ENCODE measurements at places on chromosomes 7 and 10.

GRCh38 chr10:86798611-86799010 lies 42.2 kb downstream of the BMPR1A start:
- DNase-seq: no peak

DNA sequence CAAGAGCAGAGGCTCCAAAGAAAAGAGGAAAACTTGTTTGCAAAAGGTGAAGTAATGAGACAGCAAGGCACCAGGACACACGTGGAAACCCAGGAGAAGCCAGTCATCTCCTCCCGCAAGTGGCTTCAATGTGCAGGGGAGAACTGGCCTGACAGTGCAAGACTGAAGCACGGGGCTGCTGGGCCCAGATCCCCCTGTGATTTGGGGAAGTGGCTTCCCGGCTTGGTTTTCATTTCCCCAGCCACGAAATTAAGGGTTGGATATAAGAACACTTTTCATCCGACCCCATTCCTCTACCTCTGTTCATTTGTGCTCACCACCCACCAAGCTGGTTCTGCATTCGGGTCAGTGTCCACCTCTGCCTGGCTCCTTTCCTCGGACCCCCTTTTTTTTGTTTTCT lies 306.4 kb downstream of the FGFR2 start:
- no peak for DNase-seq

DNA sequence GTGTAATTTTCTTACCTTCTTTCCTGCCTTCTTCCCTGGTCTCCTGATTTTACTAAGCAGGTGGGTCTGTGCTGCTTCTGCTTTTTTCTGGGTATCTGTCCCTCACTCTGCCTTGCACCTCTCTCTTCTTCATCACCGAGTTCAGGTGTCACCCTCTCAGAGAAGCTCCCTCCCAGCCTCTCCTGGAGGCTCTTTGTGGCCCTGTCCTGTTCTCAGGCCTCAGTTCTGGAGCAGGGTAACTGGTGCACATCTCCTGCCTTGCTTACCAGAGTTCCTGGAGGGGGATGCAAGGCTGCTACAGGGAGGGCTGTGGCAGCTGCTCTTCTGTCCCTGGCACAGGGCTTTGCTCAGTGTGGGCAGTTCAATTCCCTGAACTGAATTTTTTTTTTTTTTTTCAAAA lies 66.1 kb downstream of the RBM33 start:
- no peak for DNase-seq

DNA sequence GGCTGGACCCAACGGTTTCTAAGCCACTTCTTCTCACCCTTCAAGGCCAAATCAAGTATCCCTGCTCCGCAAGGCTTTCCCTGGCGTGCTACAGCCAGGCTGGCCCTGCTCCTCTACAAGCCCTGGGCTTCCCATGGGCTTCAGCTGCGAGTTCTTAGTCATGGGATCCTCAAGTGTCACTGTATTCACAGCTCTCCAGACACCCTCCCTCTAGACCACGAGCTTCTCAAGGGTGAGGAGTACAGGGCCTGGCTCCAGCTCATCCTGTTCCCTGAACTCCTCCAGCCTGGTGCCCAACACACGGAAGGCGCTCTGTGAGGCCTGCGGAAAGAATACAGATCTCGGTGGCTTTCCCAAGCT lies 38.8 kb downstream of the FAM53B start:
- no peak for DNase-seq

DNA sequence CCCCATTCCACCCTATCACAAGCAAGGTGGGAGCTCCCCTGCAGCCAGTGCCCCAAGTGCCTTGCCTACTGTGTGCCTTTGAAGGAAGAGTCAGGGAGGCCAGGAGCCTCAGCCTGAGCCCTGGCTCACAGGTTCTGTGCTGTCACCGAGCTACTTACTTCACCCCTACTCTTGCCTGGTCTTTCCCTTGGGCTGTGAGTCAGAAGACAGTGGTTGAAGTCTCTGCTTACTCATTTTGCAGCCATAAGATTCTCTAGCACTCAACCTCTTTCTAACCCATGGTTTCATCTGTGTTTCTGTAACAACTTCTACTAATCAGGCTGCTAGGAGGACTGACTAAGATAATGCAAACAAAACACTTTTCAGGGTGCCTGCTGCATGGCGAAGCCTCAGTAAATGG lies 114.5 kb downstream of the PLCE1 start:
- DNase-seq: no peak

GRCh38 chr10:74079028-74079935 lies 71.3 kb downstream of the AP3M1 start:
- no peak for DNase-seq

- DNase-seq: no peak
Observed at GRCh38 chr7:9796241-9796640, 1177.4 kb upstream of the PHF14 start.

GRCh38 chr7:96045919-96046318 lies 273.6 kb downstream of the DYNC1I1 start:
- DNase-seq: no peak

DNA sequence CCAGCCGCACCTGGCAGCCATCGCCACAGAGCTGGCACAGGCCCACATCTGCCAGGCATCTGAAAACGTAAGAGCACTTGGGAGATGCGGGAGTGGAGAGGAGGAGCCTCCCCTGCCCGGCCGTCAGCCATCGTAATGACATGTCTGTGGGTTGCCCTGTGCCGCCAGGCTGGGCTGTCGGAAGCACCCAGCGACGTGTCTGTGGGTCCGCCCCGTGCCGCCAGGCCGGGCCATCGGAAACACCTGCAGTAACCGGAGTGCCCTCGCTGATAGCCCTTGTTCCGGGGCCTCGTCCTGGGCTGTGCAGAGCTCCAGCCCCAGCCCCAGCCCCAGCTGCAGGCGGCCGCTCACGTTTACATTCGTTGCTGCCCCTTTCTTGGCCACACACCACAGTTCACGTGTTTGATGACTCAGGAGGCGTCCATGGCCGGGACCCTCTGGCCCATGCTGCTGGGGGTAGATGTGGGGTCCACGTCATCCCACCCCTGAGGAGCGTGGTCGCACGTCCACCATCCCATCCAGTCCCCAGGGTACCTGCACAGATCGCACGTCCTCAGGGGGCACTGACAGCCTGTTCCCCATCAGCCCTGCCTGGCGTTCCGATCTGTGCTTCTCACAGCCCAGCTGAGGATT lies 30.0 kb upstream of the PRKAR1B start:
- DNase-seq: no peak
